Activated T-helper 9 cell treated with anti-CD3 and anti-CD28 coated beads, Interleukin-2, amount 50 U/mL, for 16 hours (primary cell): ENCODE measurements at places on chromosomes 6 and 20.

- peak; percentile 60 for DNase-seq
These were observed 107.4 kb downstream of the SCML4 start for GRCh38 chr6:107716688-107717089.

DNA sequence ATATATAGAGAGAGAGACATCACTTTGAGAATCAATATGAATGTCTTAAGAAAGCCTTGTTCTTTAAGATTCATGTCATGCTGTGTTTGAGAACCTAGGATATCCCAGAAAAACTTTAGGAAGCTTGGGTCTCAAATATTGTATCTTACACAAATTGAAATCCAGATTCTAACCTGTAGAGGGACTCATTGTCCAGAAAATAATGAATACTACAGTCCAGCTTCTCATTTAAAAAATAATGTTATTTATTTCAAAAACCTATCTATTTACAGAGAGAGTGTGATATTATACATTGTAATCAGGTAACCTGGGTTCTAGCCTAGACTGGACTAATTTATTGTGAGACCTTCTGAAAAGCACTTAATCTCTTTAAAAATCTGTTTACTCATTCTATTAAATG is 4.2 kb downstream of the RFX6 start:
- no peak for DNase-seq

DNA sequence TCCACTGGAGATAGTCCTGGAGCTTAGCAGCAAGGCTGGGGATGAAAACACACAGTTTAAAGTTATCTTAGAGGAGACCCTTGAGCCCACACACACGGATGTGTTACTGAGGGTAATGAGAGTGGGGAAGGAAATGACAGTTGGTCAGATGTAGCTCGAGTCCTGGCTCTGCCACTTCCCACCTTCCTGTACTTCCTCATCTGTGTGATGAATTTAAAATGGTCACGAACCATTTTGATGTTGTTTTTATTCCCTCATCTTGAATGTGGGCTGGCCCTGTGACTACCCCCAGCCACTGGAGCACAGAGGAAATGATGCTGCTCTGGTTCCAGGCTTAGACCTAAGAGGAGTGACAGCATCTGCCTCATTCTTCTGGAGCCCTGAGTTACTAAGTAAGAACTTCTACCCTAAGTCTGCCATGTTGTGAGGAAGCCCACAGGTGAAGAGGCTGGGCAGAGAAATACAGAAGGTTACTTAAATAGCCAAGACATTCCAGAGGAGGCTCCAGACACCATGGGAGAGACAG is 141.2 kb downstream of the NRN1 start:
- no peak for DNase-seq

GRCh38 chr6:130313206-130313605 is 52.6 kb upstream of the TMEM200A start:
- no peak for DNase-seq

DNA sequence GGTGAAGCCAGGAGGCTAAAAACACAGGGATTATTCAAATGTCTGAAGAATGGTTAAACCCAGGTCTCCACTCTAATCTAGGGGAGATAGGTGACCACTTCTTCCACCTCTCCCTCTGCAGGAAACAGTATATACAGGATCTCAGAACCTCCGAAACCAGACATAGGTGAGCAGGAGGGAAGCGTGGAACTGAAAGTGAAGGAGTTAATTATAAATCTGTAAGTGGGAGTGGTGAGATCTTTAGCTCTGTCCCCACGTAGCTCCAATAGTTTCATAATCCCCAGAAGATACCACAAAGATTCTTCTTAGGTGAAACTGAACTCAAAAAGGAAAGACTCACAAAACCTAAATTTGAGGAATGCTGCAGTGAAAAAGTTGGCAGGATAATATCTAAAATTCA is 76.8 kb downstream of the THEMIS start:
- no peak for DNase-seq
